Urothelium cell line (cell line): ENCODE measurements at places on chromosomes 5 and 9.

DNA sequence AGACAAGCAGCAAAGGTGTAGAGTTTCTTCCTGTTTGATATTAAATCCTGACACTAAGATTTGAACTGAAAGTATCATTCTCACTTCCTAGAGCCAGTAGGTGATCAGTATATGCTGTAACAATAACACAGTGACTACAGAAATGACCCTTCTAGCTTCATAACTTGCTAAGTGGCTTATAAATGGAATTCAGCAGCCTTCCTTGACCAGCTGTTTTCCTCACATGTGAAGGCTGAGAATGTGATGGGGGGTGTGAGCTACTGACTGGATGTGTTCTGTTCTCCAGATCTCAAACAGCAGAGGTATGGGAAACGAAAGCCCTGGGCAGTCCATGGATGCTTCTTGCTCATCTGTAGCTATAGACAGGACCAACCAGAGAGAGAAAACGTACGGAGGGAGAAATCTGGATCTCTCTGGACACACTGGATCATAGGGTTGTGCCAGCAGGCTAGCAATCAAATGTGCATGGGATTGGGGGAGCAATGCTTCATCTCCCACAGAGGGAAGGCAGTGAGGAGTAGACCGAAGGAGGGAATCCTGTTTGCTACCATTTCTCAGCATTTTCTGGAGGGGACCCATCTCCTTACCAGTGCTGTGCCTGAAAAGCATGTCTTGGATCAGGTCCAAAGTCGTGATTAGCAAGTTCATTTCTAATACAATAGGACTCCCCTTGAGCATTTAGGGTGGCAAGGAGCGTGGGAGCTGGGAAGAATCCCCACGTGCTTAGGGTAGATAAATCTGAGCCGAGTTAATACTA is 39.4 kb downstream of the TNFAIP8 start:
- no peak for DNase-seq

DNA sequence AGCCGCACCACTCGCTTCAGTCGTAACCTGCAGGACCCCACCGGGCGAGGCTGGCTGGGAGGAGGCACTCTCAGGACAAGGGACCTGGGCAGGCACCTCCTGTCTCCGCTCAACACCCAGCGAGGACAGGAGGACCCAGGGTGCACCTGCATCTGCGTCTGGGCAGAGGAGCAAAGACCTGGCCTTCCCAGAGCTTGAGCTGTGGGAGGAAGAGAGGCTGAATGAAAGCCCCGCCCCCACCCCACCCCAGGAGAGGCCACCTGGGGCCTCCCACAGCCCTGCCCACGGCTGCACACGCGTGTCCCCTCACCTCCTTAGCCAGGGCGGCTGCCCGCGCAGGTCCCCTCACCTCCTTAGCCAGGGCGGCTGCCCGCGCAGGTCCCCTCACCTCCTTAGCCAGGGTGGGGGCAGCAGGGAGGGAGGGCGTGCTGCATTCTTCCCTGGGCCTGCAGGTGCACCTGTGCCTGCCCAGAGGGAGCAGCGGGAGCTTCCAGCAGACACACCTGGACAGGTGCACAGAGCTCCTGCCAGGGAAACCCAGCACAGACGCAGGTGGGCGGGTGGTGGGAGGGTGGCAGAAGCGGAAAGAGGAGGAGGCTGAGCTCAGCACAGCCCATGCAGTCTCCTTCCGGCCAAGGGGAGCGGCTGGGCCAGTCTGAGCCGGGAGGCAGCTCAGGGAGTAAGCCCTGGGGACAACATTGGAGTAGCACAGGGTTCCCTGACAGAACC is 18.5 kb upstream of the SLC12A7 start:
- DNase-seq = no peak

- no peak for DNase-seq
Measured at GRCh38 chr5:119389288-119390030, 33.6 kb downstream of the TNFAIP8 start.

GRCh38 chr9:93645149-93645889 is 68.9 kb downstream of the PHF2 start:
- no peak for DNase-seq

DNA sequence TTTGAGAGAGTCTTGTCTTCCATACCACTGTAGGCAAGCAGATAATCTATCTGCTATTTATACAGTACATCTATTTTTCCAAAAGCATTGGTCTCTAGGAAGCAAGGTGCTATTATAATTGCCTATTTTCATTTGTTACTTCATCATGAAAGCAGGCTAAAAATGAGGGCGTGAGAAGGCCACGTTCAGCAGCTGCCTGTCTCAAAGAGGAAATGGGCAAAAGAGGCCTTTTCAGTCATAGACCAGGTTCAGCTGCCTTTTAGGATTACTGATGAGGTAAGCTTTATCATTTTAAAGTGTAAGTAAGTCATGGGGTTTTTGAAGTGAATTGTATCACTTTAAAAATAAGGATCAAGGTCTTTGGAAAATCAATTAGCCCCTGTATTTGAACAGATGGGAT is 1091.1 kb upstream of the DMAC1 start:
- DNase-seq = no peak

GRCh38 chr9:110923601-110924000 is 114.7 kb downstream of the LPAR1 start:
- no peak for DNase-seq

GRCh38 chr5:151751091-151751490 is 7.3 kb downstream of the ATOX1 start:
- no peak for DNase-seq

DNA sequence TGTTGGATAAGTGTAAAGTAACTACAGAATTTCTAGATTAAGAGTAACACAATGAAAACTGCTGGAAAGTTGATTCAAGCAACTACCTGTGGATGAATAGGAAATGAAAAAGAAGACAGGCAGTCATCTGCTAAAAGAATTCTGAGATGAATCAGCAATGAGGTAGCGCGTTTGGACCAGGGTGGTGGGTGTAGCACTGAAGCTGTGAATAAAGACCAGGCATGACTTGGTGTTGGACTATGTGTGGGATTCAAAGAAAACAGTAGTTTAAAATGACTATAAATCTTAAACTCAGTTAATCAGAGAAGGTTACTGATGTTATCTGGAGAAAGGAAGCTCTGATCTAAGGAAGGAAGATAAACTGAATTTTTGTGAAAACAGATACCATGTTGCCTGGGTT is 159.8 kb downstream of the FBN2 start:
- DNase-seq = no peak

- no peak for DNase-seq
Measured at GRCh38 chr5:97224112-97224750, 41.2 kb upstream of the RIOK2 start.

- DNase-seq = no peak
Measured at GRCh38 chr5:107563959-107564544, 106.7 kb downstream of the EFNA5 start.

DNA sequence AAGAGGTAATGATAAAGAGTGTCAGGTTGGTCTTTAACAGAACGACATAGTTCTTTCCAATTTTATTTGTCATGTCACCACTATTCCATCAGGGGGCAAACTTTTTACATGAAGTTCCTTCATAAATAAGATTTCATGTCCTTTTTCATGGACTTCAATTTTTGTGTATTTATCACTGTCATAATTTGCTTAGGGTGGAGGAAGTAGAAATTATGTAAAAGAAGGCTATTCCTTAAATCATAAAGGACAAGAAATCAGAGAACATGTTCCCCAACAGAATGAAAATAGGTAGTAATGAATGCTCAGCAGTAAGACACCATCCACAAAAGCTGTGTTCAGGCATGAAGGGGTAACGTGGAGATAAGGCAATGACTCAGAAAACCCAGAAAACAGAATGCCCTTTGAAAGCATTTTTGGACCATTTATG is 72.7 kb downstream of the ZFAND5 start:
- no peak for DNase-seq

DNA sequence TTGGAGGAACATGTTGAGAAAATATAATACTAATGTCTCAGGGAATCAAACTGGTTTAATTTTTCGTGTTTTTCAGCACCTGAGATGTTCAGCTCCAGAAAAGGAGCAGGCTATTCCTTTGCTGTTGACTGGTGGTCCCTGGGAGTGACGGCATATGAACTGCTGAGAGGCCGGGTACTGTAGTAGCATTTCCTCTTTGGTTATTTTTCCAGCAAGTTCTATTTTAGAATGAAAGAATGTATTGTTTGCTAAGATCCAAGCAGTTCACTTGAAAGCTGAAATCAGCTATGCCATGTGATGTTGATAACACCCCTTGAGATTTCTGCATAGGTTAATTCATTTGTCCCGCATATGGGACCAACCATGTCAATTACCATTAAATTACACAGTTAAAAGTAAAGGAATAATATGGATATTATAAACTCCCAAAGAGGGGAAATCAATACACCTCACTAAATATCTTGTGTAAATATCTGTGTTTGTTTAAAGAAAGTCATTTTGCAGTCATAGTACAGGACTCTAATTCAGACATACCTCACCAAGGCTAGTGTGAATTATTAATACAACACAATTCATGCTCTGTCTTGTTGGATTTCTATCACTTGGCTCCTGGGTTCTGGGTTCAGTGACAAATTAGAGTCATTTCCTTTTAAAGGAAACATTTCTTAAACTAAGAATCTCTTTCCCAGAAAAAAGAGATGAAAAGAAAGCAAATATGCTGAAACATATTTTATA is 126.8 kb downstream of the STK32A start:
- DNase-seq = no peak

DNA sequence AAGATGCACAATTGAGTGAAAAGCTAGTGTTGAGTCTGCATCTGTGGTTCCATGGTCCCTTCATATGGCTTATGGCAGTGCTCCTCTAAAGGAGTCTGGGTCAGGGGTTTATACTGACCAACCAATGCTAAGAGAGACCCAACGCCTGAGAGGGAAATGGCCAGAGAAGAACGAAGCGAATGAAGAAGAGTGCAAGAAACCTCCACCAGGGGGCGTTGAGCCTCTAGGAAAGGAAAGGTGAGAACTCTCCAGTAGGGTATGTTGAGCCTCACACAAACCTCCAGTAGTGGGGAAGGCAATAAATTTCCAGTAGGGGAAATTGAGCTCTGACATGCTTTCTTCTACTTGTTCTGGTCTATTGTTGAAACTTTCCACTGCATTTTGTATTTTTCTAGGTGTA is 470.6 kb downstream of the PRDM9 start:
- DNase-seq = no peak

DNA sequence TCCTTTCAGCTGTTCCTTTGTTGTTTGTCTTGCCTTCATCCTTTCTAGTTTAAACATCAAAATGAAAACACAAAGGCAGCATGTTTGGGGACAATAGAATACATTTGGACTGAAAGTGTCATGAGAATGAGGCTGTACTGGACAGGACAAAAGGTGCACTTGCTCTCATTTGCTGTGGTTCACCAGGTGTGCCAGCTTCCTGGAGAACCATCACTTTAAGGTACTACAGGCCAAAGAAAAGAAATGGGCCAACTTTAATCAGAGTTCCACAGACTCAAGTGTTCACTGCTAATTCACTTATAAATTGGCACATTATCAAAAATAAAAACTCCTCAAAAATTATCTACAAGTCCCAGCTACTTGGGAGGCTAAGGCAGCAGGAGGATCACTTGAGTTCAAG is 53.8 kb downstream of the ABHD17B start:
- no peak for DNase-seq

DNA sequence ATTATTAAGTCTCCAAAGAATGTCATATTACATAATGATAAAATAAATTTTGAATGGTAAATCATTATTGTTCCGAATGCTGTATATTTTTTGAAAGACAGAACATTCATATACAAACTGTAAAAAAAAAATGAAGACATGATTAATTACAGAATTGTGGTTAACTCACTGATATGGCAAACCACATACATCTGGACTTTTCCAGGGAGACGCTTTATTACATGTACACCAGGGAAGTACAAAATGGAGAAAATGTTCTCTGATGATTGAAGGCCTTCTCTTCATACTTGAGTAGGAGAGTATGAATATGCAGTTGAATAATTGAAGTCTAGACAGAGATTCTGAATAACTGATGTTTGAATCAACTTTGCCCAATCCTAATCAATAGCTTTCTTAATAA is 1886.9 kb downstream of the EFNA5 start:
- no peak for DNase-seq

- DNase-seq = no peak
Measured at GRCh38 chr5:53180991-53181390, 71.4 kb upstream of the MOCS2 start.

- DNase-seq = no peak
Measured at GRCh38 chr5:60023255-60023654, 129.7 kb upstream of the PDE4D start.

DNA sequence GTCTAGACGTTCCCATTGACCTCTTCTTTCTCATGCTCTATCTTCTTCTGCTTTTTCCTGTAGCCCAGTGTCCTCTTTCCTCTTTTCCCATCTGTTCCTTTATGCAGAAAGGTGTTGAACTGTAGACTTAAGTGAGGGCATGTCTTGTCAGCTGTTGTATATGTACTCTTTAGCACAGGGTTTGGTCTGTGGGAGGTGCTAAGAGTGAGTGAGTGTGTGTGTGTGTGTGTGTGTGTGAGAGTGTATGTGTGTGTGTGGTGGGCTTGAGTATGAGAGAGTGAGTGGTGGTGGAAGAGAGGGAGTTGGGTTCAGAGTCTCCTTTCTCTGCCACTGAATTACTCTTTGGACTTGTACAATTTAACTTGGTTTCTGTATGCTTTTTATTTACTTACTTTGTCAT is 10.3 kb upstream of the ROPN1L start:
- DNase-seq = no peak
